Amniotic epithelial cell (primary cell): ENCODE measurements at places on chromosomes 2 and 18.

GRCh38 chr2:53715568-53715967, 52.0 kb upstream of the CHAC2 start:
- peak; percentile 15 for DNase-seq

GRCh38 chr2:69292256-69292655, 94.8 kb downstream of the GFPT1 start:
- DNase-seq: no peak

- no peak for DNase-seq
Measured at GRCh38 chr2:112486895-112487294, 4.9 kb downstream of the TTL start.

DNA sequence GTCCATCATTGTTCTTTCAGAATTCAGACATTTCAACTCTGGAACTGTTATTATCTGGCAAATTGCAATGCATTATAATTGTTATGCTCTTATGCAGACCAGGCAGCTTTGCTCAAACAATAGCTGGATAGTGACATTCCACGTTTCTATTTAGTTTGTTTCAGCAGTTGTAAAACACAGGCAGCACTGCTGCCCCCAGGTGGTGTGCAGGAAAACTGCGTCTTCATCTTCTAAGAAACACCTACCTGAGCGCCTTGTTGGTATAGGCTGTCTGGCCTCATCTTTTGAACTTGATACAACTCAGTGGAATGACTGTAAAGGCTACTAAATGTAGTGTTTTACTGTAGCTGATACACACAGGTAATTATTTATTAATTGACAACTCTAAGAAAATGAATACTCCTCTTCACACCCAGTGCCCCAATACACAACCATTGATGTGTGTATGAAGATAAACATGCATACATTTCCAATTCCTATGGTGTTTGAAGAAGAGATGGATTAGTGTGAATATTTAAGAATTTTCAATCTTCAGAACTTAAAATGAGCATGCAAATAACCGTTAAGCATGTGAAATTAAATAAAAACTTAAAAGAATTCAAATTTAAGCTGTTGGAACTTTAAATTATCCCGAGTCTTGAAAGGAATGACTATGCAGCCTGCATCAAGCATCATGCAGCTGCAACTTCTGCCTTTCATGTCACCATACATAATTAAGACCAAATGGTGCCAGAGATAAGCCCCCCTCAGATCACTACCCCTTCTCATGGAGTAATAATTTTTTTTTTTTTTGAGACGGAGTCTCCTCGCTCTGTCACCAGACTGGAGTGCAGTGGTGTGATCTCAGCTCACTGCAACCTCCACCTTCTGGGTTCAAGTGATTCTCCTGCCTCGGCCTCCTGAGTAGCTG, 85.6 kb downstream of the CD8B2 start:
- no peak for DNase-seq

- peak; percentile 61 for DNase-seq
Measured at GRCh38 chr2:237198164-237198855, 112.6 kb downstream of the COPS8 start.
